Progenitor cell of endocrine pancreas (in vitro differentiated cells): ENCODE measurements at places on chromosomes 4 and X.

GRCh38 chrX:110267874-110268273 is 50.0 kb downstream of the AMMECR1 start:
- DNase-seq, result no peak

DNA sequence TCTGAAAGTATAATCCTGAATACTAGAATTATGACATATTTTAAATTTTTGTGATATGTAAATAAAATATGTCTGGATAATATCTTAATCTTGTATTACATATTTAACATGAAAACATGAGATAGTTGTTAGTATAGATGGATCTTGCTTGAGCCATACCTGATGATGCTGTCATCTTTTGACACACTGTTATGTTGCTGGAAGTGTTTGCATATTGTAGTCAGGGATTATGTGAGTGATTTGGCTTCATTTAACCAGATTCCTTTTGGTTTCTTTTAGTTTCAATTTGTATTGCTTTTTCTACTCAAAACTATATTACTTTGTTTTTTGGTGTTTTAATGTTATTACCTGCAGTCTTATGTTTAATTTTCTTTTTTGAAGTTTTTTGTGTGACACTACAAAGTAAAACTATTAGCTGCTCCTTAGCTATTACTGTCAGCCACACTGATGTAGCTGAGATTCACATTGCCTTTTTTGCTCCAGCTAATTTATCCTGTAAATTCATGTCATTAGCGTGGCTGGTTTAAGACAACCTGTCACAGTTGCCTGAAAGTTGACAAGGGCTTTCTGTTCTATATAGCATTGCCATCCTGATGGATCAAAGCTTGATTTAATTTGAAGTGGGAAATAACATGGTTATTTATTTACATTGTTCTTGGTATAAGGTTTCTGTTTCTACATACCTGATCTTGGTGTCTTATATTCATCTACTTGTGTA is 33.7 kb downstream of the METAP1 start:
- DNase-seq, result no peak

DNA sequence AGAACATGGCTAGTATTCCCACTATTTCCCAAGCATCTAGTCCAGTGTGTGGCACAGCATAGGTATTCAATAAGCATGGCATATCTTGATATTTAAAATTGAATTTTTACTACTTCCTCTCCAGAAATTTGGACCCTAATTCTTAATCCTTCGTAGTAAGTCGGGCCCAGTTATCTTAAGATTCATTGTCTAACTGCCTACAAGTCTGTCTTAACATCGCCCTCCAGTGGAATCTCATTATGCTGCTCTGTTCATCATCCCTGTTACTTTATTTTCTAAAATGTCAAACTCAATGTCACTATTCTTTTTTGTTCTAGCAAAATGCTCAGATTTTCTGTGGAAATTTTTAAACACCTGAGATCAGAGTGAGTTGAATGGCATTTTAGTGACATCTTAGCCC is 606.2 kb downstream of the KLHL13 start:
- no peak for DNase-seq

- no peak for DNase-seq
These were observed 422.6 kb upstream of the SLIT2 start for GRCh38 chr4:19829101-19829500.

- DNase-seq, result no peak
These were observed 58.3 kb downstream of the ZFX start for GRCh38 chrX:24207826-24208225.

- DNase-seq, result no peak
These were observed 46.7 kb upstream of the BTC start for GRCh38 chr4:74840936-74841509.

GRCh38 chr4:169484485-169484884 is 127.9 kb downstream of the NEK1 start:
- DNase-seq, result no peak

GRCh38 chr4:159389756-159390155 is 286.9 kb downstream of the RAPGEF2 start:
- DNase-seq, result no peak

DNA sequence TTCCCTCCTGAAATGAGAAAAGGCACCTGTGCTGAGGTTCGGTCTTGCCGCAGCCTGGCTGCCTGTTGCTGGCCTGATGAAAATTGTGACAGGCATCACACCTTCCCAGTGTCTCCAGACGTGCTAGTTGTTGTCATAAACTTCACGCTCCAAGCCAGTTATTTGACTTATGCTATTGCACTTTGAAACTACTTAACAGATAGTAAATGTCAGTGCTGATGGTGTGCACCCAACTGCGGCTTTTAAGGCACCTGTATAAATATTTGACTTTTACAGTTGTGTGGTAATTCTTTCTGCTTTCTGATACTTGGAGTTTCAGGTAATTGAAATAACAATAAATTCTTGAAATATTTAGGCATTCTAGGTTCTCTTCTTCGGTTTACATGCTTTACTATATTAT is 1.8 kb downstream of the WWC2 start:
- no peak for DNase-seq

GRCh38 chrX:119895843-119896326 is at the start of gene AKAP14:
Gene AKAP14 (plus strand): TSS chrX:119895893. CDS start chrX:119903224, 7,331 bp downstream.
- no peak for DNase-seq

DNA sequence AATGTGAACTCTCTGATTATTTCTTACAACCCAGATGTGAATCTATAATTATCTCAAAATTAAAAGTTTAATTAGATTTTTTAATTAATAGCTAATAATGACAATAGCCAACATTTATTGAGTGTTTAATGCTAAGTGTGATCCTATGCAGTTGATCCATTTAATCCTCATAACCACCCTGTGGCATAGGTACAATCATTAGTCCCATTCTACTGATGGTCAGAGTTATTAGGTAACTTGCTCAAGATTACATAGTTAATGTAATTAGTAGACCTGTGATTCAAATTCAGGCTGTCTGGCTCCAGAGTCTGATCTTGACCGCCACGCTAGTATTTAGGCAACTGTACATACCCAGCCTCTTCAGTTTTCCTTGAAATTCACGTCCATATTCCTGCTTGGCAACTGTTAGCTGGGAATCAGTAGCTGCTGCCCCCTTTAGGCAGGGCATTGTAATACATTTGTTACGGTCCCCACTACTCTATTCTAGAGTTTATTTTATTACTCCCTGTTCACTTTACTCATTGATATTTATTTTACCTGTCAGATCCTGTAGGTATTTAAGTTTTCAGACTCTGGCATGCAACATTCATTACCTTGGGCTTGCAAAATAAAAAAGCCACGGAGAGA is 20.6 kb upstream of the TEC start:
- DNase-seq, result no peak

- DNase-seq, result no peak
These were observed 46.4 kb upstream of the VEGFD start for GRCh38 chrX:15430584-15430983.

DNA sequence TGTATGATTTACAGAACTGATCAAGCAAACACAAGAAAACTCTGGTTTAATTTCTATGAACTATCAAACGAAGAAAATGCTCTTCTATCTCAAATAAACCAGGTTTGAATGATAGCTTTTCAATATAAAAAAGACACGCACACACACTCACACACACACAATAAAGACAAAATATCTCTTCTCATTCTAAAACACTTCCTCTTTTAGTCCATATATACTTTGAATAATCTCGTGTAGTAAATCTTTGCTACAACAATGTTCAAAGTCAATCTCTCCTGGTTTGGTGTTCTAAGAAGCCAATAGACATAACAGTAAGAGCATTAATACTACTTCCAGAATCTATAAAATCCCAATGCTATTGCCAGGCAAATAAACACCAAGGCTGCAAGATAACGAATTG is 13.3 kb downstream of the CXCL2 start:
- DNase-seq, result no peak

- DNase-seq, result no peak
These were observed 57.2 kb upstream of the BEX4 start for GRCh38 chrX:103157496-103158316.

- DNase-seq, result no peak
These were observed 550.5 kb downstream of the PDHA2 start for GRCh38 chr4:96390404-96390803.

GRCh38 chrX:76172325-76172893 is 453 bp upstream of the PBDC1 start:
- DNase-seq, result no peak

DNA sequence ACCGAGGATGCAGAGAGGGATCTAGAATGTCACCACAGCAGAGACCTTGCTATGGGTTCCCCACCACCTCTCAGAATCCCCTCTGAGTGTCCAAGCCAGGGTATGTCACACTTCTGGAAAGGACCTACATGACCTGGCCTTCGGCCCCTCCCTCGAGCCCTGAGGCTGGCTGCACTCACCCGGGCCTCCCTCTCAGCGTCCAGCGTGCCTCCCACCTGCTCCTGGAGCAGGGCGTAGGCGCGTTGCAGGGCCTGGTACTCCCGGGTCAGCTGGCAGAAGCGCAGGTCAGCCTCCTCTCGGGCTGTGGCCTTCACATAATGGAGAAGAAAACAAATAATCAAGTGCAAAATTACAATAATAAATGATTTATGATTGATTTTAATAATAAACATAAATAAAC is 43.9 kb upstream of the C4orf50 start:
- no peak for DNase-seq

DNA sequence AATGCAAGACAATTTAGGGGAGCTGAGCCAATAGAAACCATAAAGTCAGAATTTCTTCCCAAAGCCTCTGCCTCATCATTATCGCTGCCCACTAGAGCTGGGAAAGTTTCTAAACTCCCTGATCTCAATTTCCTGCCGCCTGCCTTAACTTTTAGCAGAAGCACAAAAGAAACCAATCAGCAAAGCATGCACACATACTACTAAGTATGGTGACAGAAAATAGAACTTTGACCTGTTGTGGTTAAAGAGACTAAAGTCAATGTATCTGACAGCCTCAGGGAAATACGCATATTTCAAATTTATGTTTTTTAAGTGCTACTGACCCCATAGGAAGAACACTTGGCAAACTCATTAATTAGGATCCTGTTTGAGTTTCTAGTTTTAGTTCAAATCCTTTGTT is 10.1 kb downstream of the STK26 start:
- no peak for DNase-seq

DNA sequence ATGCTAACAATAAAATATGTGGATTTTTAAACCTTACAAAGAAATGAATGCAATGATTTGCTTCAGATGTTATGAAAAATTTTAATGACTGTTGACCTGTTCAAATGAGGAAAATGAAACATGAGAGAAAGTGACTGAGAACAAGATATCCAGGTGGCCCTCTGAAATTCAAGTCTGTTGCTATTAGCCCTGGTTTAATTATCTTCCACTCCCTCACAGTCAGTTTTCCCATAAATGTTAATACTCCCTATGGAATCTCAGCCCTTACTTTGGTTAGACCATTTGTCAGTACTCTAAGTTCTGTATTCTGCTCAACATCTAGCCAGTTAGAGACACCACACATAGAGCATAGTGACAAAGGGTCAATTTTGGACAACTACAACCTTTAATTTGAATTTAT is 327.8 kb downstream of the PDGFC start:
- DNase-seq, result no peak

DNA sequence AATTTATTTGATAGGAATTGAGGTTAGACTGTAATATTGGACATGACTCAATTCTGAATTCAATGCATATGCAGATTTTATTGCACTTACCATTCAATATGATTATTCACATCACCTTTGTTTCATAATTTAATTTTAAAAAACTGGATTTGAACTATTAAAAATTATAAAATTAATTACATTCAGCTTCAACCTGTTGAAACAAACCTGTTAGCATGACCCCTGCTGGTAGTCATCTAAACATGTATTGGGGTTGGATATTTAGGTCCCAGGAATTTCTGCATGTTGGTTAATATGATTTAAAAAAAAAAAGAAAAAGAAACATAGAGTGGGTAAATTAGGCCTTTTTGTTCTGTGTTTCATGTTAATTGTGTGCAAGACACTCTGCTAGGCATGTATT is 85.9 kb downstream of the ARSJ start:
- no peak for DNase-seq

- no peak for DNase-seq
These were observed 7.0 kb downstream of the ACOT9 start for GRCh38 chrX:23736030-23736429.

- DNase-seq, result no peak
These were observed 5.5 kb downstream of the GRIA2 start for GRCh38 chr4:157226035-157226434.
